ACHN (cell line): ENCODE measurements at places on chromosomes 4 and X.

- no peak for DNase-seq
These were observed 59.9 kb downstream of the ZNF827 start for GRCh38 chr4:145878501-145879435.

DNA sequence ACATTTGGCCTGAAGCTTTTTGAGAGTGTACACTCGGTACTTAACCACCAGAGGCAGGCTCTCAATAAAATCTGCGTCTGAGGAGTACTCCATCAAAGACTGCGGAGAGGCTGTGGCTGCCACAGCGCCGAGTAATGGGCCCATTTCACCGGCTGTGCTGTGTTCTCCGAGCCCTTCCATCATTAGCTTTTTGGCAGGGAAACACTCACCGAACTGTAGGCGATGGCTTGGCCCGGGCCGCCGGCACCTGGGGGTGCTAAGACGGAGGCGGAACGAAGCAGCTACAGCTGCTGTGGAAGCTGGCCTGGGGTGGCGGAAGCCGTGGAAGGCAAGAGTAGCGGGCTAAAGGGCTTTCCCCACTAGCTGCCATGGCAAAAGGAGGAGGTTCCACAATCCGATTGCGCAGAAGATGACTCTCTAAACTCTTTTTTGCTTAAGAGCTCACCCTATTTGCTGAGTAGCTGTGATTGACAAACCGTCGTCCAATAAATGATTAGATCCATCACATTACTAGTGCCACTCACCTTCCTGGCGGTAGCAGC lies 48.5 kb upstream of the PABPC1L2A start:
- no peak for DNase-seq

DNA sequence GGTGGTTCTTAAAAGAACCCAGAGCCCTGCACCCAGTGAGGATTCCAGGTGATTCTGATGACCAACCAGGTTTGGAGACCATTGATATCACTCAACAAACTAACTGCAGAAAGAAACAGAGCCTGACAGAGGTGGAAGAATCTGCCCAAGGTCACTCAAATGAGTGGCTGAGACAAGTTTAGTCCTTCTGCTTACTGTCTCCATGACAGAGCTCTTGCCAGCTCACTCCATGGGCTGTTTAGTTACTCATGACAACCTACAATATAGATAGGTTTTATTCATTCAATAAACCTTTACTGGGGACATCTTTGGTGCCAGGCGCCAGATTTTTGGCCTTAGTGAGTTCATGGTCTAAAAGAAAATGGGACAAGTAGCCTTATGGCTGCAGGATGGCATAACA lies 124.3 kb downstream of the RAB28 start:
- DNase-seq, result no peak

GRCh38 chr4:166459621-166460020 lies 586.6 kb downstream of the TLL1 start:
- DNase-seq, result no peak

- DNase-seq, result no peak
These were observed 22.1 kb downstream of the TMEM131L start for GRCh38 chr4:153488006-153488891.

DNA sequence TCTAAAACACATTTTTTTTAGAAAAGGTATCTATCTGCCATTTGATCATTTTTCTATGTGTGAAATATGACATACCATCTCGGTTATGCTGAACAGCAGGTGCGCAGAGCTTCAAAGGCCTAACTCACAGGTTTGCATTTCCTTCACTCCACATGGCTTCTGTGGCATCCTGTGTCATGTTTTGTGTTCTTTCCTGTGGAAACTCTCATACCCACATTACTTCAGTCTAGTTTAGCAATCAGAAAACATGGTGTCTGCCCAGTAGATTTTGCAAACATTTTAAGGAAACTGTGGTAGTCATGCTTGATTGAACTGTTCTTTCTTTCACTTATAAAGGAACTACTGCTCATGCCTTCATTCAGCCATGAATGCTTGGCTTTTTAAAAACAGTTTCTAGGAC lies 11.3 kb upstream of the ARAP2 start:
- no peak for DNase-seq

GRCh38 chr4:157265281-157265680 lies 44.8 kb downstream of the GRIA2 start:
- no peak for DNase-seq

GRCh38 chrX:12777670-12778069 lies 13.5 kb upstream of the PRPS2 start:
- DNase-seq, result peak; percentile 1

GRCh38 chr4:729336-730315 lies 24.0 kb downstream of the PCGF3 start:
- no peak for DNase-seq

GRCh38 chr4:81256059-81256970 lies 41.3 kb upstream of the PRKG2 start:
- no peak for DNase-seq

GRCh38 chrX:150087612-150088011 lies 149.3 kb upstream of the EOLA2 start:
- DNase-seq, result no peak

DNA sequence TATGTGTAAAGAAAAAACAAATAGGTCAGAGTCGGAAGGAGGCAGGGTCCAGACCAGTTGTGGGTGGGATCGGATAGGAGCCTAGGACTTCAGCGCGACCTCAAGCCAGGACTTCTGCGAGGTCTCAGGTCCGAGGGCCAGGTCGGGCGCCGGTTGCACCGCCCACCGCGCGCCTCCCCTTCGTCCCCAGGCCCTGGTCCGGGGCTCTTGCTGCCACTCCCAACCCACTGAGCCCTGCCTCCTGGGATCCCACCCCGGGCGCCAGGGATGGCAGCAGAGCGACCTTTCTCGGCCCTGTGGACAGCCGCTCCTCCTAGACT lies 12.3 kb downstream of the PITX2 start:
- no peak for DNase-seq

GRCh38 chr4:87502580-87503238 lies 26.5 kb downstream of the SPARCL1 start:
- no peak for DNase-seq

DNA sequence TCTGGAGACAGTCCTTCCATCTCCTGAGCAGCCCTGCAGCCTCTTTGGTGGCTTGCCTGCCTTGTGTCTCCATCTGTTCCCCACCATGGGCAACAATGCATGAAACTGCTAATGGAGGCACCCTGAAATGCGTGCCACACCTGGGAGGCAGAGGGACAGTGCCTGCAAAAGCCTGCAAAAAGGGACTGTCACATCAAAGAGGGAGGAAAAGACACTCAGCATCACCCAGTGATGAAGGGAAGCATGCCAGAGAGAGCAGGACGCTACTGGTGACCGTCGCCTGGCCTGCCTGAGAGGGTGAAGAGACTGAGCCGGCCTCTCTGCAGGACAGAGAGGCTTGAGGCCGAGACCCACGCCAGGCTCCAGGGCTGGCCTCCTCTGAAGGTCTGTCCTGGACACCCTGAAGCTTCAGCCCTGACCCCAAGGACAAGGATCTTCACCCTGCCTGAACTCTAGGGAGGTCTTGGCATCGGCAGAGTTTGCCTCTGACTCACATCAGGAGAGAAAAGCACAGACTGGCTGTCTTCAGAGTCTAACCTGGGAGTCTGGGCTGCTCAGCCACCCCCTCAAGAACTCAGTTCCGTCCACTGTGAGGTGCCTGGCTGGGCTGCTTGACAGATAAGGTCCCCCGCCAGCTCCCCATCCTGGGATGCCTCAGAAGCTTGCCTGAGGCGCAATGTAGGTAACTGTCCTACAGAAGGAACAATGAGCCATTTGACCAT lies 8.1 kb downstream of the ACSL1 start:
- no peak for DNase-seq

DNA sequence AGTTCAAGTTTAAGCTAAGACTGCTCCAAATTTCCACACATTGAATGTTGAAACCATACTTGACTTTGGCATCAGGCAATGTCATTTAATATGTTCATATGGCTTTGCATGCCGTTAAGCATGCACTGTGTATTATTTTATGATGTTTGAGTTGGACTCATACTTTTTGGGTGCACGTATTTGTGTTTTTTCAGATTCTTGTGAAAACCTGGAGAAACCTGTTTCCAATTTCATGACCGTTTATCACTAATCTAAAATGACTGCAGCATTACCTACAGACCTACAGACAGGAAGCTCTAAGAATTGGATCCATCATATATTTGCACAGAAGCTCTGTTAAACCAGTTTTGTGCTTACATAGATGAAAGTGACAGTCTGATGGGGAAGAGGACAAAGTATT lies 1093.0 kb upstream of the INTU start:
- no peak for DNase-seq

DNA sequence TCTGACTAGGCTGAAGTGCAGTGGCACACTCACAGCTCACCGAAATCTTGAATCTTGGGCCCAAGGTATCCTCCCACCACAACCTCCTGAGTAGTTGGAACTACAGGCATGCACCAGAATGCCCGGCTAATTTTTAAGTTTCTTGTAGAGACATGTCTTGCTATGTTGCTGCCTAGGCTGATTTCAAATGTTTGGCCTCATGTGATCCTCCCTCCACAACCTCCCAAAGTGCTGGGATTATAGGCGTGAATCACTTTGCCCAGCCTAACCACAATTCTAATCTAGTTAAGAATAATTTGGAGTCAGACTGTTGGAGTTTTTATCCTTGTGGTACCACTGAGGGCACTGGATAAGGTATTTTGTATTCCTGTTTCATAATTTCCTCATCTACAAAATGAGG lies 317.5 kb upstream of the AGA start:
- no peak for DNase-seq

DNA sequence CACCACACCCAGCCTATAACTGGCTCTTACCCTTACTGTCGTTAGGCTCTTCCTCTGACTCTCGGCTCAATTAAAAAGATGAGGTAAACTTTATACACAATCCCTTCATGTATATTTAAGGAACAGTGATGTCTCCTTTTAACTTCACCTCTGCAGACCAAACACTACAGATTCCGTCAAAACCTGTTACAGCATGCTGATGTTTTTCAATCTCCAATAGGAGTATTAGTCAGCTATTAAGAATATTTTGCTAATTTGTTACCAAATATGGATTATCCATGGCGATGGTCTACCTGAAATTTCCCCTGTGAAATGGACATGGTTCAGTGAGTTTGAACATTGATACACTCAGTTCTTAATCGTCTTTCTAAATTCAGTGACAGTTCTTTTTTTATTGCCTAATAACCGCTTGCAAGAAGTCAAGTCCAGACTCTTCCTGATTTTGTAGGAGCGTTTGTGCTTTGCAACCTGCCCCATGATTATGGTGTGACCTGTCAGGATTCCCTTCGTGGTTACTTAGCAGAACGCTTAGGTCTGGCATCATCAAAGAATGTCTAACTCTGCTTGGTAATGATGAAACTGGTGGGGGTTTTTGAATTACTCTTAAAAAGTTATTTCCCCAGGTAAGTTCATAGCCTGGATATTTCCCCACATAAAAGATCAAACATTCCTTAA lies 72.2 kb upstream of the STOX2 start:
- no peak for DNase-seq

DNA sequence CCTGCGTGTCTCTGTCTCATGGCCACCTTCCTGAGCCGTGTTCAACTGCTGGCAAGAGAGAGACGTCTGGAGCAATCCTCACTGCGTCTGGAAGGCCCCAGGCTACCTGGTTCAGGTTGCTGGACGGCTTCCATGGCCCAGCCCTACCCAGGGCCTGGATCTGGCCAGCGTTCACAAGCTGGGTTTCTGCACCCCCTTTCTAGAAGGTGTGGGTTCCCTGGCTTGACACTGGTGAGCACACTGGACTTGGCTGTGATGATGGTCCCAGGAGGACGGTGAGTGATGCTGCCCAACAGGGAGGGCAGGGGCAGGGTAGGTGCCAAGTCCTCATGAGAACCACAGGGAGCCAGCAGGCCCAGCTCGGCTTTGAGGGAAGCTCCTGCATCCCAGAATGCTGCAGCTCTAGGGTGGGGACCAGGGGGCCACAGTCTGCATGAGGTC lies 63.4 kb downstream of the HTRA3 start:
- DNase-seq, result no peak

DNA sequence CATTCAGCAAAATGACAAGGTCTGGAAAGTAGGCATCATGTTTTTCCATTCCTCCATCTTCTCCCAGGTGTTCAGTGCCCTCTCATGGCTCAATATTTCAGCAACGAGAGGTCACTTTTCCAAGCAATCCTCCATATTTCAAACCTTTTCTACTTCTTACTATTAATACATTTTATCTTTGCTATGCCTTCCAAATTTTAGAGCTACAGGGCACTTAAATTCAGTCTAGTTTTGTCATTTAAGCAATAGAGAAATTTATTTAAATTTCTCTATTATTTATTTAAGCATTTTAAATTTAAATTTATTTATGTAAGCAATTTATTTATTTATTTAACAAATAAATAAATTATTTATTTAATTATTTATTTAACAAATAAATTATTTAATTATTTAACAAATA lies 305.1 kb upstream of the ANXA10 start:
- no peak for DNase-seq

DNA sequence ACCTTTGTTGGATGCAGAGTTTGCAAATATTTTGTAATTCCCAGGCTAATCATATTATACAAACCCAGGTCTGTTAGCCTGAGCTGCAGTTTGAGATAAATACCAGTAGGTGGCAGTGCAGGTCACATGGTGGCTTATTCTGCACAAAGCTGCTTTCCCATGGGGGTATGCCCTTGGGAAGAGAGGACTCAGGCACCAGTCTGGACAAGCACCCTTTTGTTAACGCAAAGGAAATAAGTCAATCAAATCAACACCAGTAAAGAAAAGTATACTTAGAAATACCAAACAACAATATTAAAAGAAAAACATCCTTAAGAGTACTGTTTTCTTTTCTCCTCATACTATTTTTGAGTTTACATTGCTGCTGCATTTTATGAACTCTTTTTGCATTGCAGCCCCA lies 389.0 kb upstream of the ZFP42 start:
- DNase-seq, result peak; percentile 50

DNA sequence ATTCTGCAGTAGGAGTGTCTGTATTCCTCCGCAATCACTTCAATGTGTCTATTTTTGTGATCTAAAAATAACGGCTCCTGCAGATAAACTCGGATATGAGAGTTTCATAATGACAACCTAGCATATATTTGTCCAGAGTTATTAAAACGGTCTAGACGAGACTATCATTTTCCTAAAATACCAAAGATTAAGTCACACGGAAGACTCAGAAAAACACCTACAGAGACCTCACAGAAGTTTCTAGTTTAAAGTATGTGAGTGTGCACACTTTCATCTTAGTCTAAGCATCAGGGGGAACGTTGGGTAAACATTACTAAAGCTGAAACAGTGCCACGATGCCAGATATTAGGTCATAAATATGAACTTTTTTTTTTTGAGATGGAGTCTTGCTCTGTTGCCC lies 156.9 kb downstream of the AFAP1 start:
- DNase-seq, result no peak

DNA sequence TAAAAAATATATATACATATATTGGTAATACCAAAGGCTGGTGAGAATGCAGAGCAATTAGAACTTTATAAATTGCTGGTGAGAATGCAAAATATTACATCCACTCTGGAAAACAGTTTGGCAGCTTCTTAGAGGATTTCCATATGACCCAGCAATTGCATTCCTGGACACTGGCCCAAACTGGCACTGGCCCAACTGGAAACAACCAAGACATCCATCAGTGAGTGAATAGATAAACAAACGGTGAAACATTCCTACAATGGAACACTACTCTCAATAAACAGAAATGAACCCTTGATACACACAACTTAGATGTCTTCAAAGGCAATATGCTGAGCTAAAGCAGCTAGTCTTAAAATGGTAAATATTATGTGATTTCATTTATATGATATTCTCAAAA lies 524.2 kb downstream of the IQCM start:
- DNase-seq, result peak; percentile 1
